SJCRH30 (cell line): ENCODE measurements at places on chromosomes 3 and 15.

- H3K27me3 ChIP-seq = no peaks in the 10 kb centered on the region
- no peaks in the 10 kb centered on the region for H3K36me3 ChIP-seq
- no peak for DNase-seq
- H3K27ac ChIP-seq = no peak overlapping the region
These were observed 43.9 kb upstream of the RYK start for GRCh38 chr3:134294302-134295280.

DNA sequence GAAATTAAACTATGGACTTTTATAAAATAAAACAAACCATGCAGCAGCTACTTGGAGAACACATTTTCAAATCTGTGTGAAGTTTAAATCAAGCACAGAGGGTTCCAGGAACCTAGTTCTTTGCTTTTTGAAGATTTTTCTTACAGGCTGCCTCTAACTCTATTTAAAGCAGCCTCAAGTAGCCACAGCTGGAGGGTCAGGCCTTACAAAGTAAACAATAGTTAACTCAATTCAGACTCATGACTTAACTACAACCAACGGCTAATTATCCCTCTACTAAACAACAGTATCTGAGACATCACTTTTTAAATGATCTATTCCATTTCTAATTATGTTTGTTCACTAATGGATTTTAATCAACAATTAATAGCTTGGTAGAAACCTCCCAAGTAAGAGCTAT lies 9.8 kb downstream of the LRIG1 start:
- H3K36me3 ChIP-seq = no peaks in the 10 kb centered on the region
- no peaks in the 10 kb centered on the region for H3K27me3 ChIP-seq
- H3K4me1 ChIP-seq = no peaks in the 10 kb centered on the region
- no peak for DNase-seq

DNA sequence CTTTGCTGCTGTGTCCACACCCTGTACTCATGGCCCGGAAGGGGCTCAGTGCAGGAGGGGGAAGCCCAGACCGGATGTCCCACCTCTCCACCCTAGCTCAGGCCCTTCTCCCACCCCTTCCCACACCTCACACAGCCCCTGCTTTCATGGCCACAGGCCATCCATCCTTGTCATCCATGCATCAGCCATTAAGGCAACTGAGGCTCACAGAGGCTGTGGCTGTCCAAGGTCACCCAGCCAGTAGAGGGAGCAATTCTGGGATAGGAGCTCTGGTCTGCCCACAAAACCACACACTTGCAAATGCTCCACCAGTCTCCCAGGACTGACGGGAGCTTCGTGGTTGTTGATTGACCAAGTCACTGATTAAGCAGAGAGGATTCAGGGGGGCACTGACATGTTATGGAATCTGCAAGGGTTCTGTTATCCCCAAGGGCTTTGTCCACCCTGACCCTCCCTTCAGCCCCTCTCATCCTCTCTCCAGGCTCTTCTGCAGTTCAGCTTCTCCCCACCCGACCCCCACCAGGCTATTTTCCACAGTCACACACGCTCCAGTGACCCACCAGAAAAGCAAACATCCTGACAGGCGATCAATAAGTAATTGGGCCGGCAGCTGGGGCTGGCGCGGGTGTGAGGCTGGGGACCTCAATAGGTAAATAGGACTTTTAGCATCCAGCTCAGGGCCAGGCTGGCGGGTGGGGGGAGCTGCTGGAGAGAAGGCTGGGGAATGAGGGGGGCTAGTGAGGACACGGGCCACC lies 15.1 kb downstream of the LINGO1 start:
- no peaks in the 10 kb centered on the region for H3K36me3 ChIP-seq
- peaks cover 14% of the 10 kb centered on the region for H3K27me3 ChIP-seq
- H3K27ac ChIP-seq = no peak overlapping the region
- no peak overlapping the region for H3K4me3 ChIP-seq
- DNase-seq = peak; percentile 37
- H3K4me1 ChIP-seq = no peaks in the 10 kb centered on the region

- H3K4me1 ChIP-seq = peaks cover 7% of the 10 kb centered on the region; the same call in 1 of the 2 replicates
- no peak for DNase-seq
- H3K27me3 ChIP-seq = no peaks in the 10 kb centered on the region
- no peak overlapping the region for H3K4me3 ChIP-seq
- no peak overlapping the region for H3K27ac ChIP-seq
These were observed 298.3 kb downstream of the ZBTB20 start for GRCh38 chr3:114848643-114849350.

DNA sequence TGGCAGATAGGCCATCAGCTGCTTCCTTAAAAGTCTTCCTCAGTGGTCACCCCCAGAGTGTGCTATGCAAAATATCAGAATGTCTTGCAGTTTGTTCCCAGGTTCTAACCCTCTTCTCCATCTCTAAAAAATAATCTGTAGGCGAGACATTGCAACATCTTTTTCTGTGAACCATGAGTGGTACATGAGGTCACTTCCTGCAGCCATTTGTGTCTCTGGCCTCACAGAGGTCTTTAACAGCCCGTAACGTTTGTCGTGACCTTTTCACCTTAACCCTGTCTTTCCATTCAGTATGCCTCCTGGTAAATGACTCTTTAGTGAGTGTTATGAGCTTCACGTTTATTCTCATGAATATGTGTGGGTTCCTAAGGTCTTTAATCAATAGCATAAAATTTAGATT lies 145.4 kb downstream of the KLHL25 start:
- H3K27me3 ChIP-seq = no peaks in the 10 kb centered on the region
- peaks cover 35% of the 10 kb centered on the region for H3K36me3 ChIP-seq

GRCh38 chr15:65076486-65077290 lies at the start of gene KBTBD13:
TSS of gene KBTBD13 (plus strand) at chr15:65076746. CDS start at chr15:65076816, 70 bp downstream.
- no peaks in the 10 kb centered on the region for H3K36me3 ChIP-seq
- no peaks in the 10 kb centered on the region for H3K27me3 ChIP-seq
- no peak for DNase-seq
- peaks cover 3% of the 10 kb centered on the region; the same call in 1 of the 2 replicates for H3K4me1 ChIP-seq
- no peak within 1 kb of the TSS for H3K4me3 ChIP-seq
- H3K27ac ChIP-seq = no peak within 1 kb of the TSS

GRCh38 chr15:58568157-58568571 lies 136.4 kb downstream of the LIPC start:
- H3K27me3 ChIP-seq = no peaks in the 10 kb centered on the region
- DNase-seq = peak; percentile 23
- no peaks in the 10 kb centered on the region for H3K36me3 ChIP-seq

DNA sequence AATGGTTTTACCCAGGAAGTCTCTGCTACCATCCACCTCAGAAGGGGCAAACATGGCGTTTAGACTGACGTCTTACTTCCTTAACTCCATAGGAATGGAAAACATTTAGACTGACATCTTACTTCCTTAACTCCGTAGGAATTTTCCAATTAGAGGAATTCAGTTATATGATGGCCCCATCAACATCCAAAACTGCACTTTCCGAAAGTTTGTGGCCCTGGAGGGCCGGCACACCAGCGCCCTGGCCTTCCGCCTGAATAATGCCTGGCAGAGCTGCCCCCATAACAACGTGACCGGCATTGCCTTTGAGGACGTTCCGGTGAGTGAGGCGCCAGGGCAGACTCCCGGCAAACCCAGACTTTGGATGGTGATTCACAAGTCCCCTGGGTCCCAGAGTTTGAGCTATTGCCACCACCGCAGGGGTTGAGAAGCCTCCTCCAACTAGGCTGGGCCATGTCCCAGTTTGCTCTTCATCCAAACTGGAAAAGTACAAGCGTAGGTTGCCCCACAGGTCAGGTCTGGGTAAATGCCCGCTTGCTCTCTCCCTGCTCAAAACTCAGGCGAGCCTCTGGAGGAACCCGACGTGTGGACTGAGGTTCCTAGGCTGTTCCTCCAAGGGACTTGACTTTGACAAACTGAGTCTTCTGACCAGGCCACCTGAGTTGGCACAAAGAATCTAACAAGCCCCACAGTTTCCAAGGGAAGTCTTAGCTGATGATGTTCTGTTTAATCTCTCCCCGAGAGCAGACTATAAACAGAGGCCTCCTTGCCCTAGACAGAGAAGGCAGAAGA lies 57.7 kb downstream of the MESD start:
- no peak overlapping the region for H3K27ac ChIP-seq
- no peak for DNase-seq
- H3K36me3 ChIP-seq = no peaks in the 10 kb centered on the region

GRCh38 chr3:5442106-5442785 lies 254.7 kb downstream of the EDEM1 start:
- H3K27me3 ChIP-seq = no peaks in the 10 kb centered on the region
- H3K36me3 ChIP-seq = no peaks in the 10 kb centered on the region
- H3K4me1 ChIP-seq = no peaks in the 10 kb centered on the region
- DNase-seq = no peak

GRCh38 chr3:4504340-4505261 lies 11.5 kb downstream of the ITPR1 start:
- peak; percentile 4 for DNase-seq
- H3K36me3 ChIP-seq = no peaks in the 10 kb centered on the region
- no peak overlapping the region for H3K27ac ChIP-seq
- H3K4me3 ChIP-seq = no peak overlapping the region
- no peaks in the 10 kb centered on the region for H3K27me3 ChIP-seq
- H3K4me1 ChIP-seq = no peaks in the 10 kb centered on the region

DNA sequence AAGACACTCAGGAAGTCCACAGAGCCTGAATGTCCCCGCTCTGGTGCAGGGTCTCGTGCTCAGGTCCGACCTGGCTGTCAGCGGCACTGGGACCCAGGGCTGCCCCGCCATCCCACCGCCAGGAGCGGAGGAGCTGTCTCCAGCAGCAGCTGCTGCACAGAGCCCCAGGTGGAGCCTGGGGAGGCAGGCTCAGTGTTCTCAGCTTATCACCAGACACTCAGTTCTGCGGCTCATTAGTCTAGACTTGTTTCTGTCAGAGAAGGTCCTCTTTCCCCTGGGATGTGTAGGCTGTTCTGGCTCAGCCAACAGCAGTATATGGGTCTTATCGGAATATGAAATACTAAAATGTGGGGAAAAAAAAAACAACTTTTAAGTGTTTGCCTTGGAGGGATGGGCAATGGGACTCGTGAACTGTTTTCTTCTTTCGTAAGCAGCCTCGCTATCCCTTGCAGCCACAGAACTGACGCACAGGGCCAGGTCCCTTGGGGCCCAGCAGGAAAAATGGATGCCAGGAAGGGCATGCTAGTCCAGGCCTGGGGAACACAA lies 75.9 kb downstream of the KLF13 start:
- H3K27me3 ChIP-seq = no peaks in the 10 kb centered on the region
- peak overlapping the region; percentile 18; the same call in 1 of the 2 replicates for H3K4me3 ChIP-seq

DNA sequence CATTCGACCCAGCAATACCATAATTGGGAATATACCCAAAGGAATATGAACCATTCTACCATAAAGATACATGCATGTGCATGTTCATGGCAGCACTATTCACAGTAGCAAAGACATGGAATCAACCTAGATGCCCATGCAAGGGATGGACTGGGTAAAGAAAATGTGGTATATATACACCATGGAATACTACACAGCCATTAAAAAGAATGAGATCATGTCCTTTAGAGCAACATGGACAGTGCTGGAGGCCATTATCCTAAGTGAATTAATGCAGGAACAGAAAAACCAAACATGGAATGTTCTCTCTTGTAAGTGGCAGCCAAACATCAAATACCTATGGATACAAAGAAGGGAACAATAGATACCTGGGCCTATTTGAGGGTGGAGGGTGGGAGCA lies 7.4 kb downstream of the ETFA start:
- no peaks in the 10 kb centered on the region for H3K4me1 ChIP-seq
- no peak for DNase-seq
- no peaks in the 10 kb centered on the region for H3K27me3 ChIP-seq
- peaks cover 4% of the 10 kb centered on the region for H3K36me3 ChIP-seq
- no peak overlapping the region for H3K4me3 ChIP-seq

DNA sequence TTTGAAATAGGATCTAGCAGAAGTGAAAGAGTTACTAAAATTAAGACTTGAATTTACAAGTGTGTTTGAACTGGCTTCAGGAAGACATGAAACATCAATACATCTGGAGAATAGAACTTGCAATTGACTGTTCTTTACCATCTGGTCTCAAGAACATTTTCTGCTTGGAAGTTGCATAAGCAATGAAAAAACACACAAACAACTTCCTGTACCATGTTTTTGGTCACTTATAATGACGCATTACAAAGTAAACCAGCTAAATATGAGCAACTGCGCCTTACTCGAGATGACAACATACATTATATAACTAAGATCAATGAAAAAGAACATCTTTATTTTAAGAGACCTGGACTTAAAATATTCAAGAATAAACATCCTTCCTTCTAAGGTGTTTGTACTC lies 112.5 kb downstream of the TIGIT start:
- H3K27me3 ChIP-seq = no peaks in the 10 kb centered on the region
- peaks cover 11% of the 10 kb centered on the region for H3K4me1 ChIP-seq
- no peak for DNase-seq
- no peak overlapping the region for H3K27ac ChIP-seq

- H3K27ac ChIP-seq = no peak overlapping the region
- H3K27me3 ChIP-seq = no peaks in the 10 kb centered on the region
- H3K4me3 ChIP-seq = no peak overlapping the region
- H3K36me3 ChIP-seq = no peaks in the 10 kb centered on the region
- DNase-seq = no peak
These were observed 17.4 kb upstream of the TKT start for GRCh38 chr3:53273146-53273670.

GRCh38 chr15:101686718-101687117 lies 34.5 kb upstream of the TM2D3 start:
- no peaks in the 10 kb centered on the region for H3K27me3 ChIP-seq
- no peak overlapping the region for H3K4me3 ChIP-seq
- no peak overlapping the region for H3K27ac ChIP-seq
- no peak for DNase-seq
- H3K36me3 ChIP-seq = peaks cover 14% of the 10 kb centered on the region; the same call in 1 of the 2 replicates
- no peaks in the 10 kb centered on the region for H3K4me1 ChIP-seq

- no peaks in the 10 kb centered on the region for H3K27me3 ChIP-seq
- H3K27ac ChIP-seq = no peak overlapping the region
- no peaks in the 10 kb centered on the region for H3K36me3 ChIP-seq
- H3K4me3 ChIP-seq = no peak overlapping the region
- no peak for DNase-seq
These were observed 347.6 kb upstream of the RARB start for GRCh38 chr3:25080461-25080860.

GRCh38 chr3:101851072-101851770 lies 1.9 kb downstream of the NFKBIZ start:
- DNase-seq = no peak
- no peak overlapping the region for H3K27ac ChIP-seq
- H3K4me3 ChIP-seq = peak overlapping the region; percentile 78

- DNase-seq = no peak
- H3K27me3 ChIP-seq = no peaks in the 10 kb centered on the region
- peaks cover 11% of the 10 kb centered on the region; the same call in 1 of the 2 replicates for H3K36me3 ChIP-seq
- H3K4me1 ChIP-seq = peaks cover 7% of the 10 kb centered on the region; the same call in 1 of the 2 replicates
- no peak overlapping the region for H3K27ac ChIP-seq
These were observed 12.9 kb downstream of the UBAP1L start for GRCh38 chr15:65101891-65102708.

DNA sequence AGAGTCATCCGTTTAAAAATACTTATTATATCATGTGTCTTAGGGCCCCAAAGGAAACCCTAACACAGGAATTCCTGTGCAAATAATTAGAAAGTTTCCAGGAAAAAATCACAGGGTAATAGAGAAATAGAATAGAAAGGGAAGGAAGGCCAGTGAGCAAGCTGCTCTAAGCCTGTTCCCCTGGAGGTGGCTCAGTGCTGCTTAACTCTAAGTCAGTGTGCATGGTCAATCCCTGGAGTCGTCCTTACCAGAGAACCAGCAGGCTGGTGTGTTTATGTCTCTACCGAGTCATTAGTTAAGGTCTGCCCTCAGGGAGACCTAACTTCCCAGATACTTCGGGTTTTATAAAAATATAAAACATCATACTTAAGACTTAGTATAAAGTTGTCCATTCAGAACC lies 21.0 kb upstream of the MCF2L2 start:
- H3K4me1 ChIP-seq = peaks cover 11% of the 10 kb centered on the region
- no peak overlapping the region for H3K27ac ChIP-seq
- no peak overlapping the region for H3K4me3 ChIP-seq
- no peaks in the 10 kb centered on the region for H3K27me3 ChIP-seq
- H3K36me3 ChIP-seq = peaks cover 4% of the 10 kb centered on the region; the same call in 1 of the 2 replicates
